ENCODE measurements at places on chromosomes 3 and 15.
A peak's percentile ranks its signal among the peaks of the same experiment; 100 is the strongest.

GRCh38 chr3:52484680-52485461 is 10.3 kb upstream of the STAB1 start:
- DNase-seq, result no peak

DNA sequence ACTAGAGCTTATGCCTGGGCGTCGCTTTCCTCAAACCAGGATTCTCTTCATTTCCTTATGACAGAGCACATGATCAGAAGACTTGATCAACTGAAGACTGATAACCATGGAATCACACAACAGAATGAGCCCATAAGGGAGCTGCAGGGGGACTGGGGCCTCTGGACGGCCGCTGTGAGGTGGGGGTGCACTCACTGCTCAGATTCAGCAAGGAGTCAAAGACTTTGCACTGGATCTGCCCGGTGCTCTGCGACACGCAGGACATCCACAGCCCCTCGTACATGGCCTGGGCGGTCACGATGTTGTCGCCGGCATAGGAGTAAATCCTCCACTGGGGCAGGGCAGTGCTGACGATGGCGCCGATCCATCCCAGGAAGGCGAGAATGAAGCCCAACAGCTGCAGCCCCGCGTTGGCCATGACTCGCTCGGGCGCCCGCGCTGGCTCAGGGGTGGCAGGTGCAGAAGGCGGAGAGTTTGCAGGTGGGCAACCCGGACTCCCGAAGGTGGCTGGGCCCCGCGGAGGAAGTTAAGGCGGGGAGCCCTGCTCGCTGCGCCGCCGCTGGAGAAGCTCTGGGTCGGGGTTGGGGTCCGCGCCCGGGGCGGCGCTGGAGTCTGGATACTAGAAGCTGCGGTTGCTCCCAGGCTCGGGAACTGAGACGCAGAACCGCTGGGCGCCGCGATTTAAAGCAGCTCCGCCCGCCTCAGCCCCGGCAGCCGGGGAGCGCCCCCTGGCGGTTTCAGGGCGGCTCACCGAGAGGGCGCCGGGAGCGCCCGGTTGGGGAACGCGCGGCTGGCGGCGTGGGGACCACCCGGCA is at the start of gene CLDN1:
Gene CLDN1 (minus strand): TSS at position 658 of the 815 bp plus-strand sequence. CDS start 240 bp downstream, at position 418.
- peak; percentile 75 for DNase-seq

DNA sequence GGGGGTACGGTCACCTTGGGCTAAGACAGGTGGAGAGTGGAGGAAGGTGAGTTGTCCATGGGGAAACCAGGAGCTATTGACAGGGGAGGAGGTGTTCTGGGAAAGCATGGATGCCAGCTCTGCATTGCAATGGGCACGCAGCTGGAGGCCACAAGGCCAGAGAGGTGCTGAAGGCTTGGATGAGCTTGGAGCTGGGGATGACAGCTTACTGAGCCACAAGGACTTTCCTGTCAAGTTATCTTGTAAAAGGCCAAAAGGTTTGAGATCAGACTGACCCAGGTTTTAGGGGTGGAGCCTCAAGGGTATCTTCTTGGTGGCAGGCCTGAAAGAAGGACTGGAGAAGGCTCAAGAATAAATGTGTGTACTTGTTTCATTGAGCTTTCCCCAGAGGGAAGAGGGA is 115.2 kb downstream of the ASB7 start:
- no peak for DNase-seq

DNA sequence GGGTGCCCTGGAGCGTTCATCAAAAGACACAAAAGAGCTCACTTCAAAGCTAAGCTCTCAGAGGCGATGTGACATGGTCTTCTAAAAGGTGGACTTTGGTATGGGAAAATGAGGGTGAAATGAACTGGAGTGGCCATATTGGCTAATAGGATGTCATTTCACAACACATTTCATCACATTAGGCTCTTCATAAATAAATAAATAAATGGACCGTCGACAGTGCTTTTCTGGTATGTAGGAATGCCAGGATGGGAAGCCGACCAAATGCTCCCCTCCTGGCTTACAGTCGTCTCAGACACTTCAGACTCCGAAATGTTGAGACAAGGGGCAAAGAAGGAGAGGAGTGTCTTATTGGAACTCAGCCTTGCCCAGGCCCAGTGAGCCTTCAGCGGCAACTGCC is 383.0 kb downstream of the NTRK3 start:
- peak; percentile 53 for DNase-seq

GRCh38 chr3:31009881-31010280 is 115.4 kb upstream of the GADL1 start:
- DNase-seq, result no peak

- DNase-seq, result no peak
Measured at GRCh38 chr15:65918945-65919344, 49.7 kb downstream of the RAB11A start.

DNA sequence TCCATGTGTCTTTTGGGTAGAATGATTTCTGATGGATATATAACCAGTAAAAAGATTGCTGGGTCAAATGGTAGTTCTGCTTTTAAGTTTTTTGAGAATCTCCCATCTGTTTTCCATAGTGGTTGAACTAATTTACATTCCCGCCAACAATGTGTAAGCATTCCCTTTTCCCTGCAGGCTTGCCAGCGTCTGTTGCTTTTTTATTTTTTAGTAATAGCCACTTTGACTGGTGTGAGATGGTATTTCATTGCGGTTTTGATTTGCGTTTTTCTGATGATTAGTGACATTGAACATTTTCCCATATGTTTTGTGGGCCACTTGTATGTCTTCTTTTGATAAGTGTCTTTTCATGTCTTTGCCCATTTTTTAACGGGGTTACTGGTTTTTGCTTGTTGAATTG is 36.3 kb upstream of the MB21D2 start:
- peak; percentile 61 for DNase-seq

GRCh38 chr3:178907081-178907480 is 164.5 kb downstream of the ZMAT3 start:
- peak; percentile 40 for DNase-seq

DNA sequence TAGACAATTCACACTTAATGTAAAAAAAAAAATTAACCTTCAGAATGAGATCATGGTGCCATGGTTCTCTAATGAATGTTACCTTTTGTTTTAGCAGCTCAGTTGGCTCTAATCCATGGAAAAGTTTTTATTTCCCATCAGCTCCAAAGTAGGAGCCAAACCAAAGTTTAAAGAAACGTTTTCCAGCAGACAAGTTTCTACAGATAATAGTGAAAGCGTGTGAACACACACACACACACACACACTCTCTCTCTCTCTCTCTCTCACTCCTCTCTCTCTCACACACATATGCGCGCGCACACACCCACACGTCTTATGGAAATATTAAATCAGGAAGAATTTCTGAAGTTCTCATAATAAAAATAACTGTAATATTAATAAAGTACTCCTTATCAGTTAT is 46.9 kb downstream of the MBNL1 start:
- no peak for DNase-seq

DNA sequence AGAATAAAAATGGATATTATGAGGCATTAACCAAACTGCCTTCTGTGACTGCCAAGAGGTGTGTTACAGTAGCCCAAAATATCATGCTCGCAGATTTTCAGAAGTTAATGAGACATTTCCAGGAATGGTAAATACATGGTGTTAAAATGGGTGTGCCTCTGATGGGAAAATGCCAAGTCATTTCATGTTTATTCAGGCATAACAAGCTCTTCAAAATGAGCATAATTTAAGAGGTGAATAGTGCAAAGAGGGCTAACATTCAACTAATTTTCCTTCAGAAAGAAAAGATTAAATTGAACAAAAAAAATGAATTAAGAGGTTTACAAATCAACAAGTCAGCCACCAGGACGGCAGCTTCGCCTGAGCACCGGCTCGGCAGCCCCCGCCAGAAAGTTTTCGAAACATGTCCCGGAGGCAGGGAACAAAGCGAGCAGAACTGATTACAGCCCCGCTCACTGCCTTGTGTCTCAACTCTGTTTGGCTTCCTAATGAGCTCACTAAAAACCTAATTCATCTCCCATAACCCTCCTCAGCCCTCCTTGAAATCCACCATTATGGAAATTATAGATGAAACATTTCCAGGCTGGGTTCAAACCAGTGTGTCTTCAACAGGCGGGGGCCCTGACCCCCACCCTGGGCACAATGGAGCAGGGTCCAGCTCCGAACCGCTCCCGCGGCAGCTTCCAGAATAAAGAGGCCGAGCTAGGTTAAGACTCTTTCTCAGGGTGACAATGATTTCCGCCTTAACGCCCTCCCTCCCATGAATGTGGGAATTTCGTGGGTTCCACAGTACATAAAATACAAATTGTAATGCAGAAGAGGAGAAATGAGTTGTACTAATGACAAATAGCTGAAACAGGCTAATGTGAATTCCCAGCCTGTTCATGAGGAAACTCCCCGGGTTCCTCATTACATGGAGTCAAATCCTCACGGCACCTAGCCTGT is 43.9 kb downstream of the MEIS2 start:
- no peak for DNase-seq

Data from fibroblast of skin of scalp (primary cell).